ENCODE measurements at places on chromosomes 7 and 10. TPM values are rescaled to one million over a fixed set of nuclear protein-coding genes. Genes with fewer than 3 reads are reported as not detected.

The TWIST1 gene
- not detected for total RNA-seq

The ADAM22 gene
- total RNA-seq = 0.53 TPM

The PIK3CG gene
- total RNA-seq = 0.73 TPM

The RAPGEF5 gene
- 21.2 TPM for total RNA-seq

The SORCS1 gene
- 0.10 TPM for total RNA-seq

The CXCL12 gene
- 50.3 TPM for total RNA-seq

The OR6V1 gene
- not detected for total RNA-seq

The NPSR1 gene
- total RNA-seq = not detected

The VSTM2A gene
- total RNA-seq = not detected

Data from left lobe of liver (tissue), 2 donors.